ENCODE measurements at places on chromosomes 12 and 14.

DNA sequence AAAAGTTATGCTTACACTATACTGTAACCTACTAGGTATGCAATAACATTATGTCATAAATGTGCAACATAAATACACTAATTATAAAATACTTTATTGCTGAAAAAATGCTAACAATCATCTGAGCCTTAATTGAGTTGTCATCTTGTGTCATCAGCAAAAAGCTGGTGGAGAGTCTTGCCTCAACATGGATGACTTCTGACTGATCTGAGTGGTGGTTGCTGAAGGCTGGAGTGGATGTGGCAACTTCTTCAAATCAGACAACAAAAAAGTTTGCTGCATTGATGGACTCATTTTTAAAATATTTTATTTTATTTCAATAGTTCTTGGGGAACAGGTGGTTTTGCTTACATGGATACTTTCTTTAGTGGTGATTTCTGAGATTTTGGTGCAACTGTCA, 93.9 kb upstream of the AMN1 start:
- no peak for DNase-seq

- no peak for DNase-seq
Observed at GRCh38 chr12:27549236-27549800, 25.3 kb downstream of the PPFIBP1 start.

DNA sequence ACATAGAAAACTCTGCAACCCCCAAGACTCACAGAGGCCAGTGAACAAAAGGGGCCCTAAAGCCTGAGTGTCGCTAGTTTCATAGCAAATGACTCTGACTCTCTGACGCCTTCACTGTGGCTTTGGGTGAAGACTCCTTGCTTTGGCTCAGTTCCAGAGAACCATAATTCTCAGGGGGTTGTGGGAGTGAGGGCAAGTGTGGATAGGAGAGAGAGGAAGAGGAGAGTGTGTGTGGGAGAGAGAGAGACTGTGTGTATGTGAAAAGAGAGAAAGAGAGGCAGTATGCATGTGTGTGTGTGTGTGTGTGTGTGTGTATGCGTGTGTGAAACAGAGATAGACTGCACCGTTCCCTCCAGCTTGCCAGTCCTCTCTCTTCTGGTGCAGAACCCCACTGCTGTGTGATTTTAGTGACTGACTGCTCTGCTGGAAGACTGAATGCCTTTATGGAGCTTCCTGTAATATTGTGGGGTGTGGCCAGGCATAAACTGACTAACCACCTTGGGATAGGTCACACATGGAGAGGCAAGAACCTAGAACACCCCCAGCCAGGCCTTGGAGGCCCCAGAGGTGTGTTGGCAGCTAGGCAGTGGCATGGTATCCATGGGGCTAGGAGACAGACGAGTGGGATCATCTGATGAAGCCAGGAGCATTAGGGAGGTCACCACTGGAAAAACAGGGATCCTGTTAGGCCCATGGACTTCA, 45.9 kb upstream of the STXBP6 start:
- DNase-seq: no peak

DNA sequence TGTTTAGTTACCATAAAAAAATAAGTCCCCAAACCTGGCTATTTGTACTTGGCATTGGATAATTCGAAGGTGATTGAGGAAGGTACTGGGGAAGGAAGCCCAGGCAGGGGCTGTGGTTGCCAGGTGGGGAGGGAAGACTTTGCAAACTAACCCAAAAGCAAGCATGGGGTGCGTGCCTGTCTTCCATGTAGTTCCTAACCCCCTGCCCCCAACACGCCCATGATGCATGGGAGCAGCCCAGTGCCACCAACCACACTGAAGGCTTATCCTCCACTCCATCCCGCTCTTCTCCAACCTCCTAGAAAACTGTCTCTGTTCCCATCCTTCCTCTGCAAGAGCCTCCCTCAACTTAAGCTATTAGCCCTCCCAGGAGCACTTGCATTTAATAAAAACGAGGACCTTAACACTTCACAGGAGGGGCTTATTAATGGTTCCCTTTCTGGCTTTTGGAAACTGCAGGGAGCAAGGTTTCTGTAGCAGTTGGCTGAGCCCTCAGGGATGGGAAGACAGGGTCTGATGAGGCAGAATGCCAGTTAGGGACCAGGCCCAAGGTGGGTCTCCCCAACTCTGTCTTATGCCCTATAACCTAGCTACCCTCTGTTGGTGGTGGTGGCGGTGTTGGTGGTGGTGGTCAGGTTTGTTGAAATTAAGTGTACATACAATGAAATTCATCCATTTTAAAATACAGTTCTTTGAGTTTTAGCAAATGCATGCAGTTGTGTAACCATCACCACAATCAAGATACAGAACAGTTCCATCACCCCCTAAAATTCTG, 96.0 kb downstream of the ZFP36L1 start:
- no peak for DNase-seq

DNA sequence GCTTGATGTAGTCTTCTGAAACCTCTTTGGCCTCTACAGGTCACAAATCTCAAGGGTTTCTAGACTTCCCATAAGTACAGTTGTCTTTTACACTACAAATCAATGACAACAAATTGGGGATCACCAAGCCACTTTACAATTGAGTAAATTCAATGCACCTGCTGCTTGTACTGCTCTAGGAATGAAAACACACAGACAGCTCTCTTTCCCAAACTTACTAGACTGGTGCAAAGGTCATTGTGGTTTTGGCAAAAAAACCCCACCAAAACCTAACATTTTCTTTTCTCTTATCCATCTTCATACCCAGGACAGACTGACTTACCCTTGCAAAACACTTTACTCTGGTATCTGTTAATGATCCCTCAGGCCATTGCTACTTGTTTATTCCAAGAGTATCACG, 2.7 kb downstream of the M6PR start:
- no peak for DNase-seq

DNA sequence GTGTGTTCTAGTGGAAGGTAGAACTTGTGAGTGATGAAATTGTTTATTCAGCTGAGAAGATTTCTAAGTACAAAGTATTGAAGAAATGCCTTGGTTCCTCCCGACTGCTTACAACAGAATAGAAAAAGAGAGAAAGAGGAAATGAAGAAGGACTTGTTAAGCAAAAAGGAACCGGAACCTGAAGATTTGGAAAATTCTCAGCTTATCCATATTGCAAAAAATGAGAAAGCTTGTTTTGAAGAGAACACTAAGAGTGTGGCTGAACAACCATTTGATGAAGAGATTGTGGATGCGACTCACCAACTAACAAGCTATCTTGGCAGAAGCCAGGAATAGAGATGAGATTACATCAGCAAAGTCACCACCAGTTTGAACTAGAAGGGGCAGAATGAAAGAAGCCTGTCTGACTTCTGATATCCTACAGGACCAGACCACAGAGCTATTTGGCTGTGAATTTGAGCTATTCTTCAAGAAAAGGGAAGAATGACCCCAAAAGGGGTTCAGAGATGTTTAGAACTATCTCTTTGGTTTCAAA, 15.1 kb downstream of the NDUFA9 start:
- no peak for DNase-seq

- no peak for DNase-seq
Observed at GRCh38 chr12:116528498-116528897, 30.7 kb upstream of the MAP1LC3B2 start.

- DNase-seq: no peak
Observed at GRCh38 chr12:26384536-26384935, 189.2 kb downstream of the SSPN start.

GRCh38 chr14:59711080-59711479, 134.5 kb upstream of the CCDC175 start:
- no peak for DNase-seq

DNA sequence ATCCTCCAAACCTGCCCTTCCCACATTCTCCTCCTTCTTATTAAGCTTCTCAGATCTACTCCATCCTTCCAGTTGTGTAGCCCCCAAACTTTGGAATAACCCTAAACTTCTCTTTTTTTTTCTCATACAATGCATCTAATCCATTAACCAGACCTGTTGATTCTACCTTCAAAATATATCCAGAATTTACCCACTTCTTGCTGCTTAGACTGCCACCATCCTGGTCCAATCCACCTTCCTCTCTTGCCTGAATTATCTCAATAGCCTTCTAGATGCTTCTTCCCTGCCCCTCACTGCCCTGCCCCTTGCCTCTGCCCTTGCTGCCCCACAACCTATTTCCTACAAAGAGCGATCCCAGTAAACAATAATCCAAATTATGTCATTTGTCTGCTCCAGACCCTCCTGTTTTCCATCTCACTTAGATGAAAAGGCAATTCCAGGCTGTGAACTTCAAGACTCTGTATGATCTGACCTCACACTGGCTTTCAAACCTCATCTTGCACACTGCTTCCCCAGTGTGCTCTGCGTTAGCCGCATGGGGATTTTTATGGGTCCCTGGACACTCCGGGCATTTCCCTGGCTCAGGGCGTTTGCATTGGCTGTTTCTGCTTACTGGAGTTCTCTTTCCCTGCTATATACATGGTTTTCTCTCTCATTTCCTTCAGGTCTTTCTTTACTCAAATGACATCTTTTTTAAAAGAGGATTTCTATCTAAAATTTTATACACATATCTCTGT, 42.6 kb upstream of the HIF1A start:
- no peak for DNase-seq

GRCh38 chr12:114371733-114372132, 34.2 kb downstream of the TBX5 start:
- DNase-seq: no peak

GRCh38 chr12:122668268-122668667, 34.9 kb downstream of the HCAR2 start:
- DNase-seq: no peak

- peak; percentile 63 for DNase-seq
Observed at GRCh38 chr12:79689477-79690141, 1.2 kb downstream of the PAWR start.

All from NCI-H146 (cell line).